ENCODE measurements at places on chromosomes 12 and 14. TPM values are rescaled to one million over a fixed set of nuclear protein-coding genes. Genes with fewer than 3 reads are reported as not detected.

HEATR5A gene
- total RNA-seq: 103 TPM

KIF5A gene
- under 0.01 TPM for total RNA-seq

E2F7 gene
- total RNA-seq: 3.1 TPM

PLD4 gene
- total RNA-seq: 0.13 TPM

Data from articular chondrocyte of knee joint (primary cell).